Fibroblast of skin of right quadriceps (primary cell): ENCODE measurements at places on chromosomes 13 and 19.
A peak's percentile ranks its signal among the peaks of the same experiment; 100 is the strongest.

DNA sequence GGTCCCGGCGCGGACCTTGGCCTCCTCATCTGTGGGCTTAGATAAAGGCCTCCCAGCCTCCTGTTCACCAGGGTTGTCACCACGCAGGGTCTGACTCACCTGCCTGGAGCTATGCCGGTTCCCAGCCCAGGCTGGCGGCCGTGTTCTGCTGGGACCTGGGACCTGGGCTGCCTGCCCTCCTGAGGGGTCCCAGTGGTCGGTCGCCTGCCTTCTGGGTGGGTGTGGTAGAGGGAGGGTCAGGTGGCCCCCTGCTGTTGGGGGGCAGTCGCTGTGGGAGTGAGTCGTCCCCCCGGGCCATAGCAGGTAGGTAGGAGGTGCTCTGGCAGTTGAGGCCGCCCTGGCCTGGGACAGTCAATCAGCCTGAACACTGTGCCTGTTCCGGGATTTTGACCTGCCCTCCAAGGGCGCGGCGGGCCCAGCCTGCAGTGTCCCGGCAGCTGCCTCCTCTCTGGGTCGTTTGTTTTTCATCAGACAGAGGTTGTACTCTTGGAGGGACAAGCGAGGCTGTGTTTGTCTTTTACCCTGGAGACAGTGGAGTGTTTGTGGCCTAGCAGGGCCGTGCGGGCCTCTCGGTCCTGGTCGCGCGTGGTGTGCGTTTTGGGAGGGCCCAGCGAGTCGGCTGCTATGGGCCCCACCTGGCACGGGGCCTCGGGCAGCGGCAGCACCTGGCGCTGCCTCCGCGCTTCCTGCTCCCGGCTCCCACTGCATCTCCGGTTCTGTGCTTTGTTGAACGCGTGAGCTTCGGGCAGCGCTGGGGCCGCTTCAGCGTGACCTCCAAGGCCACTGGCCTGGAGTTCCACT, 2.6 kb downstream of the ADAT3 start:
- DNase-seq, result no peak

DNA sequence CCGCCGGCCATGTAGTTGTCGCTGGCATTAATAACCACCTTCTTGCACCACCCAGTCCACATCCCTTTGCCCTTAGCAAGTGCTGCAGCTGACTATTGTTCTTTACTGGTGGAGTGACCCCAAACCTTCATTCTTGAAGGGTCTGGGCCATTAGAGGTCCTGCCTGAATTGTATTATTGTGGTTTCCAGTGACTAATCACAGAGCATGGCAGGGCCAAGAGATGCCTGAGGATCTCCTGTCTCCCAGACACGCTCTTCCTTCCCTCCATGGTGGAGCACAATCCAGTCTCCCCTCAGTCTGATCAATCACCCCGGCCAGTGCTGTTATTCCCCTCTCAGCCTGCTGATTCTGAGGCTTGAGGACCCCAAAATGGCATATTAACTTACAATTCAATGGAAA, 39.0 kb downstream of the C1QTNF9 start:
- no peak for DNase-seq

- no peak for DNase-seq
These were observed 83.5 kb downstream of the SACS start for GRCh38 chr13:23350009-23350408.

- DNase-seq, result peak; percentile 21
These were observed 51.6 kb downstream of the USP12 start for GRCh38 chr13:27120011-27120410.

DNA sequence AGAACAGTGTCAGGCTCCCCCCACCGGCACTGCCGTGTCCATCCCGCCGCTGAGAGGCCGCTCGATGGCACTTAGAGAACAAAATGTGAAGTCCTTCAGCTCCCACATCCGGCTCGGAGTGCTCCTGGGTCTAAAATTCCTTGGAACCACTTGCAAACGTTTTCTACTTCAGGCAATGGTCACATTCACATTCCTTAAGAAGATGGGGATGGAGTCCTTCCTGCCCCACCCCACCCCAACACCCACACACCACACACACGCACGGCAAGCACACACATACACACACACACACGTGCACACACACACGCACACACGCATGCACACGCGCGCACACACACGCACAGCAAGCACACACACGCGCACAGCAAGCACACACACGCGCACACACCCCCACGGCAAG, 83.4 kb downstream of the SOX1 start:
- no peak for DNase-seq

GRCh38 chr19:4584670-4585460, 25.4 kb upstream of the SEMA6B start:
- DNase-seq, result no peak

DNA sequence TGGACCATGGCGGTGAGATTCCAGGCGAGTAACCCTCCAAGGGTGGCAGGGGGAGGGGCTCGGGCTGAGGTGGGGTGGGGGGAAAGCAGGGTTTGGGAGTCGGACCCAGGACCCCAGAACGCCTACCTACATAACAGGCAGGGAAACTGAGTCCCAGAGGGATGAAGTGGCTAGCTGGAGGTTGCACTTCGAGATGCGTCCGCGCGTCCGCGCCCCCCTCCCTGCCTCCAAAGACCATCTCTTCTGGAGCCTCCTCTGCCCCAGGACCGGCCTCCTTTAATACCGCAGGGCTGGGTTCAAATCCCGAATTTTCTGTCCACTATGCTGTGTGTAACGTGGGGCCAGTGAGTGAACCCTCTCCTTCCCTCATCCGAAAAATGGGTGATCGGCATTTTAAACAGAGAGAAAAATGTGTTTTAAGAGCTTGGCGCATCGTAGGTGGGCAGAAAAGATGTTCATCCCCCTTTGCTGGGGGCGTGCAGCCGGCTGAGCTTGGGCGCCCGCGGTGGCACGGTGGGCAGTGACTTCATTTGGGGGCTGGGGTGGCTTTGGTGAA, 13.8 kb downstream of the TJP3 start:
- DNase-seq, result no peak

GRCh38 chr19:56477429-56478338, 539 bp upstream of the ZNF667 start:
- peak; percentile 90 for DNase-seq

DNA sequence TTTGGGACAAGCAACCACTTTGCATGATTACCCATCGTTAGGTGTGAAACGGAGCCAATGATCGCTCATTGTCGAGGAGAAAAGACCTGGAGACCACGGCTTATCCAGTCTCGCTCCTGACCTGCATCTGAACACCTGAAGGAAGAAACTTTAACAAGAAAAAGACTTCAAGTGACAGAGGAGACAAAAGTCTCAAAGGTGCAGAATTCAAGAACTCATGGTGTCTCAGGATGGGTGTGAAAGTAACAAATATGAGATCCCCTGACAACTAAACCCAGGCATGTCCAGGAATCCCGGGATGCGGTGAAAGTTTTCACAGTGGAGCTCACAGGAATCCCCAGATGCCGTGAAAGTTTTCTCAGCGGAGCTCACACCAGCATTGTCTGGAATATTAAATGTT, 6.3 kb upstream of the ATP11A start:
- no peak for DNase-seq

DNA sequence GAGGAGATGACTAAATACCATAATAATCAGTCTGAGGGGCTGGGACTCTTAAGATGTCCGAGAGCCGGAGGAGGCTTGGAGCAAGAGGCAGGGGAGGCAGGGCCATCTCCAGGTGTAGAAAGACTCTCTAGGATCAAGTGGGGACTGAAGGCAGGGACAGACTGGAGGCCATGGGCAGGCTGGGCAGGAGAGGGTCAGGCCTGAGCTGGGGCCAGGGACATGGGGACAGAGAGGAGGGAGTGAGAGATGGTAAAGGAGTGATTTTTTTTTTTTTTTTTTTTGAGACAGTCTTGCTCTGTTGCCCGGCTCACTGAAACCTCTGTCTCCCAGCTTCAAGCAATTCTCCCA, 2.2 kb downstream of the JOSD2 start:
- DNase-seq, result no peak

- peak; percentile 30 for DNase-seq
These were observed 11.3 kb upstream of the ZBTB7A start for GRCh38 chr19:4077800-4078684.

- DNase-seq, result peak; percentile 92
These were observed 339.0 kb downstream of the RFC3 start for GRCh38 chr13:34156841-34157365.

- no peak for DNase-seq
These were observed 639.0 kb upstream of the ATXN8OS start for GRCh38 chr13:69468624-69469023.

GRCh38 chr19:15453091-15453578, 3.4 kb upstream of the WIZ start:
- no peak for DNase-seq

DNA sequence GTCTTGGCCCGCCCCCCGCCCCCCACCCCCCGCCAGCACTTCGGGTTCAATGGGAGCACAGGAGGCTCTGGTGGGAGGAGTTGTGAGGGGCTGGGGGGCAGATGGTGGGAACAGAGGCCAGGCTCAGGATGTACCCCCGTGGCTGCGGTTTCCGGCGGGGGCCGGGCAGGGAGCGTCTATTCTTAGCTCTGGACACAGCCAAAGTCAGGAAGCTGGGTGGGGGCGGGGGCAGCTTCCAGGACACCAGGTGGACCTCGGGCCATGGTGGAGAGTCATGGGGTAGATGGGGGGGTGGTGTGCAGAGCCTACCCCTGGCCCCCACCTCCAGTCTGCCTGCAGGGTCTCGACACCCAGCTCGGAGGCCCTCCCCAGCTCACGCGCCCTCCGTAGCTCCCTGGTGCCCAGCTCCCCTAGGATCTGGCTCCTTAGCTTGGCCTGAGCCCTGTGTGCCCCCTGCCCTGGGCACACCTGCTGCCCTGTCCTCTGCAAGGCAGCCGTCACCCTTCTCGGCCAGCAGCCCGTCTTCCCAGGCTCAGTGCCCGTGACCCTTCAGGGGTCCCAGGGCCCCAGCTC, 2.2 kb upstream of the TBXA2R start:
- no peak for DNase-seq

GRCh38 chr13:85974608-85975366, 175.6 kb upstream of the SLITRK6 start:
- DNase-seq, result peak; percentile 3

DNA sequence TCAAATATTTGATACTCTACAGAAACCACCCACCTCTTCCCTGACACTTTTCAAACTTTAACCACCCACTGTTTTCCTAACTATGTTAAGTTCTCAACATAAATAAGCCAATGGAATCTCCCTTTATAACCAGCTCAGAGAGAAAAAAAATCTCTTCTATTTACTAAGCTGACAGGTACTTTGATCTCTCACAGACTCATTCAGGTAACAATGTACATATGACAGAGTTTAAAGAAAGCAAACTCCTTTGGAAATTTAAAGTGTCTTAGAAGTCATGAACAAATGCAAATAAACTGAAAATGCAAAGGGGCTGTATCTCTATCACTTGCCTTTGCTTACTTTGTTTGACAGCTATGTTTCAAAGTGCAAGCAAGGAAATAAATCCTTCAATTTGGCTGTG, 109.3 kb downstream of the KLF12 start:
- DNase-seq, result no peak

DNA sequence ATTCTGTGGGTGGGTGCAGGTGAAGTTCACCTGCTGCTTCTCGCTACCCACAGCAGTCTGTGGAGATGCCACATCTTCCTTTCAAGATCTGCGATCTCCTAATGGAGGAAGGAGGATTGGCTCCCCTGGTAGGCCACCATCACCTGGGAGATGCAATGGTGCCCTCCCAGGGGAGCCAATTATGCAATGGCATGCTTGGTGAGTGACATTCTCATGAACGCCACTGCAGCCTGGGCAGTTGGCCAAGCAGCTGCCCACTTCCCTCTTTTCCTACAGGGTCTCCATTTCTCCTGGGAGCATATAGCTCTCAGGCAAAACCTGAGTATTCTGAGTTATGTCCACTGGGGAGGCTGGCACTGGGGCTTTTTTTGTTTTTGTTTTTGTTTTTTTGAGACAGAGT, 83.5 kb upstream of the KCTD15 start:
- no peak for DNase-seq

DNA sequence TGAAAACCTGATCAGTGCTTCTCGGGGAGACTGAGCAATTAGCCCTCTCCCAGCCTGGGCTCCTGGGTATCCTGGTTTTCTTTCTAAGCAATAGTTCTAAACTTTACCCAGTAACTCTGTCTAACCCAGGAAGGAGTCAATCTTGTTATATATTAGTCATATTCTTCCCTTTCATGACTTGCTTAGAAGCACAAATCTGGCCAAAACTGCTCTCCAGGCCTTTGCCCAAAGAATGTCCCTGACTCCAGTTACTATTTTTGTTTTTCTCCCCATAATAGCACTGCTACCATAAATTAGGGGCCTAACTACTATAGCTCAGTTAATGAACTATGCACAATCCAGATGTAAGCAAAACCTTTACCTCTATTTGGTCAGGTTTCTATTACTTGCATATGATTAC, 355.8 kb upstream of the HTR2A start:
- DNase-seq, result peak; percentile 11

DNA sequence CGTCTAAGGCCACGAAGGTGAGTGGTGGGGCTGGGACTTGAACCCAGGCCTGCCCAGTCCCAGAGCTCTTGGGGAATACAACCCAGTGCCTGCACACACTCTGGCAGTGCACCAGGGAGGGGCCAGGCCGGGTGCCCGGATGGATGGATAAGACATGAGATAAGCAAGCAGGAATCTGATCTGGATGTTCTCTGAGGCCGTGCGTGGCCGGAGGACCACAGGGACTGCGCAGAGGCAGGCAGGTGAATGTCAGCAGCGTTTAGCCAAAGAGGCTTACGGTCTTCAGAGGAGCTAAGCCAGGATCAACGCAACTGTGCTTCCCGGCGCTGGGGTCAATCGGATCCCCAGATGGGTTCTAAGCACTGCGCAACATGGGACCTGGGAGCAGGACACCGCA, 1.5 kb downstream of the ZNF787 start:
- DNase-seq, result peak; percentile 33

- DNase-seq, result no peak
These were observed 478 bp downstream of the CLC start for GRCh38 chr19:39737351-39737750.

DNA sequence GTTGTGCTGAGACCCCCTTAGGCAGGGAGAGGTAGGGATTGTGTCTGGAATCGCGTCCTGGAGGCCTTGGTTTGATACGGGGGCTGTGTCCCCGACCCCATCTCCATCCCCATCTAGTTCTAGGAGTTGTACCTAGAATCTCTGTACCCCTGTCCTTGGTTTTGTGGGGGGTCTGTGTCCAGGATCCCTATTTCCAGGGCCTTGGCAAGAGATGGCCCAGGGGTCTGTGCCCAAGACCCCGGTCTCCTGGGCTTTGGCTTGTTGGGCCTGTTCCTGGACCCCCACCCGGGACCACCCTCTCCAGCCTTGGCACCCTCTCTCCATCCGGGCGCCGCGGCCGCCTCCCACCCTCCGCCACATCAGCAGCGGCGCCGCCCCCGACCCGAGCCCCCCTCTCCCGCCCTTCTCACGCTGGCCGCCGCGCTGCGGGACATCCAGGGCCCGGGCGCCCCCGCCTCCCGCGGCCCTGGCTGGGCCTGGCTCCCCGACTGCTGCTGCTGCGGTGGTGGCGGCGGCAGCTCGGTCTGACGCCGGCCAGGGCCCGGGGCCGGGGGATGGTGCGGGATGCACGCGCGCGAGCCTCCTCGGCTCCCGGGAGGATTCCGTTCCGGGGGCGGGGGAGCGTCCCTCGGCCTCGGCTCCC, at the start of gene NUMBL:
Gene NUMBL (minus strand): TSS at position 602 of the 643 bp plus-strand sequence. CDS start 168 bp downstream, at position 434.
- DNase-seq, result no peak
